NCI-H1694 treated with DMSO at 0.1 percent for 48 hours (cell line): ENCODE measurements at places on chromosomes 2 and 18.

GRCh38 chr2:204538182-204539018, 6.9 kb upstream of the PARD3B start:
- no peak for DNase-seq

DNA sequence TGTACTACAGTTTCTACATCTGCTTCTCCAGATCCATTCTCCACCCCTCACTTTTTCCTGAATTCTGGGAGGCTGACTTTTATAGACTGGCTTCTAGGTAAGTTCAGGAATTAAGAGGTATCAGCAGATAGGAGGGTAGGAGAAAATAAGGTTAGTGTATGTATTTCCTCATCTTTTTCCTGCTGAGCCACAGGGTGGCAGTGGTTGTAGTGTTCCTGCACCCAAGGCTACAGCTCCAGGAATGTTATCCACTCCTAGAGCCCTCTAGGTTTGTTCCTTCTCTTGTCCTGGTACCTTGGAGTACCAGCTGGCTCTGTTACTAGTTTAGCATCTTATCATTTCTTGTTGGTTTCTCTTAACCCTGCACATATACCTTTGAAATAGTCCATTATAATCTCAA, 40.7 kb upstream of the C2orf66 start:
- peak; percentile 38 for DNase-seq

DNA sequence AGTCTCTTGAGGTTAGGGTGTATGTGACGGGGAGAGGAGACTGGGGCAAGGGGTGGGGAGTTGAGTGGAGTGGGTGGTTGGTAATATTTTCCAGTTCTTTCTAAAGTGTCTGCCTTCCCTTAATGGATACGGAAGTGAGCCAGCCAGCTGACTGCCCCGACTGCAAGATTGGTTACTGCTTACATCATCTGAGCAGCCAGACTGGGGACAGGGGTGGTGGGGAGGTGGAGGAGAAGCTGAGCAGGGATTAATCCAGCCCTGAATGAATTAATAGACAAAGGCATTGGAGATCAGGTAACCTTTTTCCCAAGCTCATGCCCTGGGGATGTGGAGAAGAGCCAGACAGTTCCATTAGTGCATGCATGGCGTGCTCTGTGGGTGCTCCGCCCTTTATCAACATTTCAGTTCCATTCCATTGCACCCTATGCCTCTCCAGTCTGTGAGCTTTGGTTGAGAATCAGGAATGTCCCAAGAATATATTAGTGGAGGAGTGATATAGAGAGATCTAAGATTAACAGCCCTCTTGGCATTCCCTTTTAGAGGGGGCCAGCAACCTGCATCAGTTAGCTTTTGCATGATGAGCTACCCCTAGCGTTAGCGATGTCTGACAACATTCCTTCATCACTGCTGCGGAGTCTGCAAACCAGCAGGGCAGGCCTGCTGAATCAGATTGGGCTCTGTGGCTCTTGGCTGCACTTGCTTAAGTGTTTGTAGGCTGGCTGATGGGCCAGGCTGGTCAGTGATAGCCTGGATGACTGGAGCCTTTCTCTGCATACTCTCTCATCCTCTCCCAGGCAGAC, 67.4 kb downstream of the TNP1 start:
- DNase-seq = no peak

GRCh38 chr2:46045888-46046287, 251.3 kb upstream of the EPAS1 start:
- DNase-seq = no peak

DNA sequence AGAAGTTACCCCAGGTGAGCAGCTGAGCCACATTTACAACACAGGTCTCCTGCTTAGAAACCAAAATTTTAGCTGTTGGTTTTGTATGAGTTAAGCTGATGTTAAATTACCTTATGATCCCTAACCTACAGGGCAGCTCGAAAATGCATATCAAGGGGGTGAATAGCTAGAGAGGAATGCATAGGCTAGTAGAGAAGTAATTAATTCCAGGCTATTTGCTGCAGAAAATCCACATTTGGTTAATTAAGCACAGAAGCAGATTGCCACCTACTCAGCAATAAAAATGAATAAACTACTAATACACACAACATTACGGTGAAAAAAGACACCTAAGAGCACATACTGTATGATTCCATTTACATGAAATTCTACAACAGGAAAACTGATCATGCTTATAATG, 91.4 kb downstream of the OSBPL1A start:
- DNase-seq = no peak

DNA sequence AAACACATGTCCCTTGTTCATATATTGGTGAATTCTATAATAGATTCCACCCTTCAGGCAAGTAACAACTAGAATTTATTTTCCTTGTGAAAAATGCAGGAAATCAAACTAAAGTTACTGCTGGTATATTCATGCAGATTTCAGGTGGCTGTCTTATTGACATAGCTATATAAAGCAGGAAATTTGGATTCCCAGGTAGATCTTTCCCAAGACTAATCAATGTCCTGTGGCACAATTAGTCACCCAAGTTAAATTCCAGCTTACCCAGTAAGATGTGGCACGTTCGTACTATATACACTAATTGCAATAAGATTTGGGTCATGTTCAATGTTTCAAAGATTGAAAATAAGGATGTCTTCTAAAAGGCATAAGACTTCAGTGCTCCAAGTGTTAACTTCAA, 42.0 kb downstream of the MYO5B start:
- DNase-seq = no peak
